ENCODE measurements at places on chromosomes 11 and 22. TPM values are rescaled to one million over a fixed set of nuclear protein-coding genes. Genes with fewer than 3 reads are reported as not detected.
A peak's percentile ranks its signal among the peaks of the same experiment; 100 is the strongest.

DNA sequence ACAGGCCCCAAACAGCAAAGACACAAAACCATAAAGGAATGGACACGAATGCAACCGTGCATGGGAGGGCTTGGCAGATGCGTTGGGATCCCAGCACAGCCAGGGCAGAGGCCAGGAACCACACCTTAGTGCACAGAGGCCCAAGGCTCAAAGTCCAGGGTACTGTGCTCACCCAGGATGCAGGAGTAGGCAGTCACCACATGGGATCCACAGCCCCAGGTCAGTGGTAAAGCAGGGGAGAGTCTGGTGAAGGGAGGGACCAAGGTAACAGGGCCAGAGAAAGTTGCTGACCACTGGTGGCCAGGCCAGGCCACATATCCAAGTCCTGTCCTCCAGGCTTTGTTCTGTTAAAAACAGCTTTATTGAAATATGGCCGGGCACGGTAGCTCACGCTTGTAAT, 6.5 kb upstream of the CERK start:
- DNase-seq, result no peak

DNA sequence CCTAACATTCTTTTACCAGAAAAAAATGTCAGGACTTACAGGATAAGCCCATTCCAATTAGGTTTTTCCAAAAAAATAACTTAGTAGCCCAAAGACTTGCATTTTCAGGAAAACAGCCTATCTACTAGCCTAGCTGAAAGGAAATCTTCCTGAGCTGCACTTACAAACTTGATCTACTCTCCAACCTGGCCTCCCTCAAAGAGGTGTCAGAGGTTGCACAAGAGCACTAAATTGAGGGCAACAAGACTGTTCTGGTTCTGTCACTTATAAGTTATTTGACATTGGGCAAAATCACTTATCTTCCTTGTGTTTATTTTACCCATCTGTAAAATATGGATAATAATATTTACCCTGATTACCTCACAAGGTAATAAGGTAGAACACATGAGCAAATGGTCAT, 7.9 kb upstream of the SOX6 start:
- DNase-seq, result no peak

DNA sequence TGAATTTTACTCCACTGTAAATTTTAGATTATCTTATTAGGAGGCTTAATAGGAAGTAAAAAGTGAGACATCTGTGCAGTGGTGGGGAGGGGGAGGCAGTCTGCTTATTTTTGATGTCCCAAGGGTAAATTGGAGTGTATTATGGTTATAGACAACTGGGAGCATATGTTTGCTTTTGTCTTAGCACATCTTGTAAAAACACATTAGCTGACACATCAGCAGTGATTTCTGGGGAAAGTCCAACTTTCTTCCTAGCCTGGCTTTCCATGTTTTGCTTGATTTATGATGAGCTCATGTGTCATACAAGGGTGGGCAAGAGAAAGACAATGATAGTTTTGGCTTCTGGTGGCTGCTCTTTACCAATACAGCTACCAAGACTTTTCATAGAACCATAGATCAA, 4.0 kb downstream of the ANO3 start:
- DNase-seq, result no peak

DNA sequence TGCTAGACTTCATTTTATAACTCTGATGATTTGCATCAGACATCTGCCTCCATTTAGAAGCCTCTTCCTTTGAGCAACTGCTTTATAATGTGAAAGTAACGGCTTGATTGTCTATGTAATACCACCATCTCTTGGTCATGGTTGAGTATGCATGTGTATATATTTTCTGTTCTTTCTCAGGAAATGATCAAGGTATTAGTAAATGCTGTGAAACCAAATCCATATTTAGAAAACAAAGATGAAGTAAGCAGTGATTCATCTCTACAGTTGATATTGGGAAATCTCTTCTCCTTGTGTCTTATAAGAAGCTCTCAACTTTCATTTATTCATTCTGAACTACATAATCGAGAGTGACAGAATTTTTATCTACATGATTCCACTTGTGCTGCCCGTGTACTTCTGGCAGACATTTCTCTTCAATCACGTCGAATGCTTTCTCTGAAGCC, 104.6 kb upstream of the ANO3 start:
- no peak for DNase-seq

GRCh38 chr22:25172153-25172552, 27.5 kb upstream of the CRYBB3 start:
- DNase-seq, result no peak

DNA sequence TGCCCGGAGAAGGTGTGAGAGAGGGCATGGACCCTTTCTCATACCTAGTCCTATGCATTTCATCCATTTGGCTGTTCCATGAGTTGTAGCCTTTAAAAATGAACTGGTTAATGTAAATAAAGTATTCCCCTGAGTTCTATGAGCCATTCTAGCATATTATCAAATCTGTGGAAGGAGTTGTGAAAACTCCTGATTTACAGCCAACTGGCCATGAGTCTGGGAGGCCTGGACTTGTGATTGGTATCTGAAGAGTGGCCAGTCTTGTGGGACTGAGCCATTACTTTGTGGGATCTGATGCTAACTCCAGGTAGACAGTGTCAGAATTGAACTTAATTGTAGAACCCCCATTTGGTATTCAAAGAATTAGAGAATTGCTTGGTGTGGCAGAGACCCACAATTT, 48.4 kb downstream of the FAM118A start:
- no peak for DNase-seq

DNA sequence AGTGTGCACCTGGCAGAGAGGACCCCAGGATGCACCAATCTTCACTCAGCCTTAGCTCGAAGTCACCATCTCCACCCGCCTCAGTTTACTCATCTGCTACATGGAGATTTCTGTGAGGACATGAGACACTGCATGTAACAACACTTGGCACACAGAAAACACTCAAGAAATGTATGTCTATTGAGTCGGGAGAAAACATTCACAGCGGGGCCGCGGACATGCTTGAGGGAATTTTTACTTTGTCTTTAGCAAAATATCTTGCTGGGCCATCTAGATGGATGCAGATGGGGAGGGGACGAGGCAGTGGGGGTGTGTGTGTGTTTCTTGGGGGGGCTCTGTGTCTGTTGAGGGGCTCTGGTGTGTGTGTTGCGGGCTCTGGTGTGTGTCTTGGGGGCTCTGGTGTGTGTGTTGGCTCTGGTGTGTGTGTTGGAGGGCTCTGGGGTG, 28.4 kb upstream of the RFPL3 start:
- no peak for DNase-seq

GRCh38 chr11:86558207-86558606, 114.2 kb downstream of the ME3 start:
- no peak for DNase-seq

GRCh38 chr11:21072558-21072957, 403.2 kb downstream of the NELL1 start:
- no peak for DNase-seq

- no peak for DNase-seq
These were observed 19.7 kb upstream of the FIBIN start for GRCh38 chr11:26974069-26974783.

- DNase-seq, result no peak
These were observed 129.9 kb downstream of the NAV2 start for GRCh38 chr11:19842505-19842904.

DNA sequence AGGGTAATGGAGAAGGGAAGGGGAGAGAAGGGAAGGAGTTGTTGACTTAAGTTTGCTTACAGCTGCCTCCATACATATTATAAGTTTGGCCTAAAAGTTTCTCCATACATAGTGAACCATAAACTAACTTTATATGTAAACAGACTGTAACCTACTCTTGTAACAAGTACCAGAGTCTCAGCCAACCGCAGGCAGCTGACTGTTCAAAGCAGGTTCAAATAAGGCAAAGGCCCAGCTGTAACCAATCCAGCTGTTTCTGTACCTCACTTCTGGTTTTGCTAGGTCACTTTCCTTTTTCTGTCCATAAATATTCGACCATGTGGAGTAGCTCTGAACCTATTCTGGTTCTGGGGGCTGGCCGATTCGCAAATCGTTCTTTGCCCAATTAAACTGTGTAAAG, 591.2 kb downstream of the INSC start:
- DNase-seq, result no peak

- no peak for DNase-seq
These were observed 4.3 kb upstream of the FUT4 start for GRCh38 chr11:94539420-94539819.

GRCh38 chr11:95308512-95309035, 77.6 kb upstream of the SESN3 start:
- DNase-seq, result no peak

- DNase-seq, result peak; percentile 54
These were observed 46.1 kb downstream of the RPUSD4 start for GRCh38 chr11:126165311-126165720.

DNA sequence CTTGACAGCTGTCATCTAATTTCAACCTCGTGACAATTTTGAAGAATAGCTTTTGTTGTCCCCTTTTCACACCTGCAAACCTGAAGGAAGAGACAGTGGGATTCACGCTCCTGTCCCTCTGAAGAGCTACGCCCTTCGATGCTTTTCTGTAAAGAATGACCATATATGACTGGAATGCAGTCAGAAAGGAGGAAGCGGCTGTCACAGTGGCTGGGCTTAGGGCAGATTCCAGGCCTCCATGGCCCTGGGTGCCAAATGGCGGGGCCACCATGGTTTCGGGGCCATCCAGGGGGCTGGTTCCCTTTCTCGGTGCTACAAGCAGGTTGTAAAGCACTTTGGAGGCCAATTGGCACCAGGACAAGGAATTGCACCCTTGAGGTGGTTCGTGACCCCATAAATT, 22.2 kb upstream of the FGF19 start:
- DNase-seq, result no peak

GRCh38 chr11:83625336-83625735, 339.2 kb upstream of the CCDC90B start:
- DNase-seq, result no peak

GRCh38 chr11:130515829-130516553, 67.5 kb downstream of the ADAMTS15 start:
- no peak for DNase-seq

DNA sequence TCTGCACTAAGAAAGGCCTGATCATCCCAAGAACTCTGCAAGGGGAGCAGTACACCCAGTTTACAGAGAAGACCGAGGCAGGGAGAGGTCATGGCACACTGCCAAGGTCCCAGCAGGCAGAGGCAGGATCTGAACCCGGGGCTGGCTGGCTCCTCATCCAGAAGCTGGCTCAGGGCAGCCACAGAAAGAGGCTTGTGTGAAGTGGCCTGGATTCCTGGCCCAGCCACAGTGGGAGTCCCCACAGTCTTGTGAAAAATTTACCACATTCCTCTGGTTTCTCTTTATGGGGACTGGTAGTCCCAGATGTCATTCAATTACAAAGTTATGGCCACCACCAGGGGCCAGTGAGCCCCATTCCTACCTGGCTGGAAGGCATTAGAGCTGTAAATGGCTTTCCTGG, 440.5 kb downstream of the MIAT start:
- no peak for DNase-seq

DNA sequence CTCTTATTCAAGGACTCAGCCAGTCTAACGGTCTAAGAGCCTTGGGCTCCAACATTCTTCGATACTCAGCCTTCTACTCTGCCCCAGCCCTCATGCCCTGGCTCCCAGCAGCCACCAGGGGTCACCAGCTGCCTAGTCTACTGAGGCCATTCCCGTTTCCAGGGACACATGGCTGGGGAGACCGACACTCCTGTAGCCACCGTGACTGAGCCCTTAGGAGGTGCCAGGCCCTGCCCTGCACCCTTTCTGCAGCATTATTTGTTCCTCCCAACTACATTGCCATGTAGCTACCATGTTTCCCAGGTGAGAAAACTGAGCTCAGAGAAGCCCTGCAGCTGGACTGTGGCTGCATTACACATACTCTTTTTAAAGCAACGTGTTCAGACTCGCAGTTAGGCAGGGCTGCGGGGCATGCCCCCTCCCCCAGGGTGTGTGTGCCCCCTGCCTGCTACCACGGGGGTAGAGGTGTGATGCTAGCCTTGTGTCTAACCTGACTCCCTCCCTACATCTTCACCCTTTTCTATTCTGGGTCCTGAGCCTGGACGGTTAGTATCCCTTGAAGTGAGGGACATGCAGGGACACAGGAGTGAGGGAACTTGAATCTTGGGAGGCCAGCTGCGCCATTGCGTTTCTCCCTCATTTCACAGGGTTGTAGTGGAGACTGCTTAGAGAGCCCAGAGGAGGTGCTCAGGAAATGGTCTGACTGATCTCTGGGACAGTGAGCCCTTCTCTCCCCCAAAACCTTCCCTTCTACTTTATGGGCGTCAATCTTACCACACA, 17.5 kb downstream of the ATG16L2 start:
- DNase-seq, result peak; percentile 91

DNA sequence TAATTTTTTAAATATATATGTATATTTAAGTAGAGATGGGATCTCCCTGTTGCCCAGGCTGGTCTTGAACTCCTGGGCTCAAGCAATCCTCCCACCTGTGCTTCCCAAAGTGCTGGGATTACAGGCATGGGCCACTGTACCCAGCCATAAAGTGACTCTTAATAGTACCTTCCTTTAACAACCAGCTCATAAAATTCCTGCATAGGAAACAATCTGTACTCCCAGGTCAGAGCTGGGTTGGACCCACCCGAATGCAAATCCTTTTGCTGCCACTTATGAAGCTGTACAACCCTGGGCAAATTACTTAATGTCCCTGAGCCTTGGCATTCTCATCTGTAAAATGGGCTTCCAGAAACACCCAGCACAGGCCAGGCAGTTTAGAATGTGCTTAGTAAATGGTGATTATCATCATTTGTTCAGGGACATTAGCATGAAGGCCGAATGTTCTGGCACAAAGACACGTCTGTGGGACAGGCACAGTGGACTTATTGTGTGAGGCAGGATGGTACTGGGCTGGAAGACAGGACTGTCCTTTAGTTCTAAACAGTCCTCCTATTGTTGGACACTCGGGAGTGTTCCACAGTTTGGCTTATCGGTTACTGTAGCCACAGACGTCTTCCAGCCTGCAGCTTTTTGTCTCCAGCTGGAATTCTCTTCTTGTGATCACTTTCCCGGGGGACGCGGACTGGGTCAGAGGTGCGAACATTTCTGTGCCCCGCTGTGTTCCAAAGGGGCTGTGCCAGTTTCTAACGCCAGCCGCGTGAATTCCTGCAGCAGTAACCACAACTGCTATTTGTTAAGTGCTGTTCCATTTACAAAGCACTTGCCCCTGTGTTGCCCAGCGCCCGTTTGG, 6.0 kb downstream of the PDXP start:
- no peak for DNase-seq

DNA sequence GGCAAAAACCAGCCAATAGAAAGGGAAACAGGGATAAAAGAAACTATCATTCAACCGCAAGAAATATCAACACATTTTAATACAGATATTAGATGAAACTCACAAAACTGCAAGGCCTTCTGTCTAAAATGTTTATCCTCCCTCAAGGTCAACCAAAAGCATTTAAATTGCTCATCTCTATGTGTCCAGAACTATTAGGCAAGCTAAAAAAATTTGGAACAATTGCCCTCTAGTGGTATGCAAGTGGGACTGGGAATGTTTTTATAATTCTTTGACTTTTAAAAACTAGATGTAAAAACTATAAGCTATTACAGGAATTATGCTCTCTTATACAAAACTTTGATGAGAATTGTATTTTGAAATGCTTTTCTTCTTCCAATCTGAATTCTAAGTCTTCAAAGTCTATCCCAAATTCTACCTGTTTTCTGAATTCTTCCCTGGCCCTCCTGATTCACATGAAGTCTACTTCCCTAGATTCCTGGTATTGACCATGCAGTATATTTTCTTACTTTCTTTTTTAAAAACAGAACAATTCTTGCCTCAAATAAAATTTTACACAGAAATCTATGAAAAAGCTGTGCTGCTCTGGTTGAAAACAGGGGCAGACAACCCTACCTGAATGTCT, 4.9 kb downstream of the CWC15 start:
- DNase-seq, result no peak

The RAB36 gene
- total RNA-seq, result 2.7 TPM

The CSF2RB gene
- 55.2 TPM for total RNA-seq

The NUMA1 gene
- 233 TPM for total RNA-seq

The SMIM38 gene
- 1.3 TPM for total RNA-seq

The MIF gene
- 221 TPM for total RNA-seq

The FOLR2 gene
- 23.1 TPM for total RNA-seq

The MUC6 gene
- 0.32 TPM for total RNA-seq

Measured in spleen (tissue), 13 donors.